ENCODE measurements at places on chromosomes 1 and 21.

DNA sequence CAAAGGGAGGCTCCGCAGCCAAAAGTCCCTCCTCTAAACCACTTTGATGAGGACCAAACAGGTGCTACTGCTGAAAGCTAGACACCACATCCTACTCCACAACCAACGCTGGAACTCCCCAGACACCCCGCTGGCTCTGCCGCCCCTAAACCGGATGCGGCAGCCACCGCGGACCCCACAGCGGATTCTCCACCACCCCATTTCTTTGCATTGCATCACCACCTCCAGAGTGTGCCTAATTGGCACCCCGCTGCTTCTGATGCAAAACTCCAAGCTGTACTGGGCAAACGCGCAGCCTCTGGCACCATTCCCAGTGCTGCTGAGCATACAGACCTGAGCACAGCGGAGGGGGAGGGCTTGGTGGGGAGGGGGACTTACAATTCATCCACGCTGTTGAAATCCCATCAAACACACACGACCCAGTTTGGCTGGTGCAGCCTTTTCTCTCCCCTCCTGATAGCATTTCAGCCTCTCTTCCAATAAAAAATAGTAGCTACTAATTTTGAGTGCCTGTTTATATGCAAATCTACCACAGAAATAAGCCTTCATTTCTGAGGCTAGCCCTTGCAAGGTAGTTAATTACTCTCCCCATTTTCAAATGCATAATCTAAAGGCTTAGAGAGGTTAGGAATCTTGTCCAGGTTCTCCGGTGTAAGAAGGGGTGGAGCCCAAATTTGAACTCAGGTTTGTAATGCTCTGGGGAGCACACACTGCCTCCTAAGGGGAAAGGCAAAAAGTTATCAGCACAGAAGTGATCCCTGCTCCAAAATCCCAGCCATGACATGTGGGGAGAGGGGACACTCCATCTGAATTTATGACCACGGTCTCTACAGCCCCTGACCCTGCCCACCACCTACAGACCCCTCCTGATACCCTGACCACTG lies 12.2 kb upstream of the RGS16 start:
- peak; percentile 81 for DNase-seq

DNA sequence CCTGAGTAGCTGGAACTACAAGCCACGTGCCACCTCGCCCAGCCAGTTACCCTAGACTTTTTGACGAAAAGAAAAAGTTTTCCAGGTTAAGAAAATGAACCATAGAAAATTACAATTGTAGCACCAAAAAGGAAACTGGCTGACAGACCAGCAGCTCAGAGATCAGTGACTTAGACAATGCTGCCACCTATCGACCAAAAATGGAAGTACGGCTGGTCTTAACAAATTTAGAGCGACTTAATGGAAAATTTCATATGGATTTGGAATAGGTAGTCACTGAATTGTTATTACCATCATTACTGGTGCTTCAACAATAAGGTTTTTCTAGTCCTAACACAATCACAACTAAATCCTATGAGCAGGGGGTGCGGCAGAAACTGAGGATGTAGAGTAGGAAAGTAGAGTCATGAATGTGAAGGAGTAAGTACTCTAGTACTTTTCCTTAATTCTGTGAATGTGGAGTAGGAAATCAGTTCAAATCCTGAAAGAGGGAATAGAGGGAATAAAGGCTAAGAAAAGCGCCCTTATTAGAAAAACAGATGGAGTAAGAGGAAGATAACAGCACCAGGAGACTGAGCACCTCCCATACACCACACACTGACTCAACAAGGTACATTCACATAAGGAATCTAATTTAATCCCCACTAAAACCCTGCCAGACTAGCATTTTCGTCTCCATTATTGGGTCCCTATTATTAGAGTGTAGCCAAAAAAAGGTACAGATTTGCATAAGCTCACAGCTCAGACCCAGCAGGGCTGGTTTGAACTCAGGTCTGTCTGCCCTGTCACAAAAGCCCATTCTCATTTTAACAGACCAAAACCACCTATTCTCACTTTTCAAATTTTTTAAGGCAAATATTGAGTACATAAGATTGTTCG lies 37.9 kb upstream of the MGST3 start:
- DNase-seq: peak; percentile 84

- DNase-seq: peak; percentile 69
These were observed 16.2 kb downstream of the BTBD8 start for GRCh38 chr1:92096317-92096716.

DNA sequence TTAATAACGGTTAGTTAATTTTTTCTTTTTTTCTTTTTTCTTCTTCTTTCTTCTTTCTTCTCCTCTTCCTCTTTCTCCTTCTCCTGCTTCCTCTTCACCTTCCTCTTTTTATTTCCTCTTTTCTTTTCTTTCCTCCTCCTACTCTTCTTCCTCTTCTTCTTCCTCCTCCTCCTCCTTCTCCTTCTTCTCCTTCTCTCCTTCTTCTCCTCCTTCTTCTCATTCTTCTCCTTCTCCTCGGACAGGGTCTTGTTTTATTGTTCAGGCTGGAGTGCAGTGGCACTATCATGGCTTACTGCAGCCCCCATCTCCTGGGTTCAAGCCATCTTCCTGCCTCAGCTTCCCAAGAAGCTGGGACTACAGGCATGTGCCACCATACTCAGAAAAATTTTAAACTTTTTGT lies 13.4 kb upstream of the ACBD3 start:
- DNase-seq: no peak
